ENCODE measurements at places on chromosomes 5 and 9. TPM values are rescaled to one million over a fixed set of nuclear protein-coding genes. Genes with fewer than 3 reads are reported as not detected.

GRCh38 chr5:32916648-32917047 is 205.5 kb downstream of the NPR3 start:
- no peak for DNase-seq

Gene AIF1L
- total RNA-seq = 0.92 TPM

DNA sequence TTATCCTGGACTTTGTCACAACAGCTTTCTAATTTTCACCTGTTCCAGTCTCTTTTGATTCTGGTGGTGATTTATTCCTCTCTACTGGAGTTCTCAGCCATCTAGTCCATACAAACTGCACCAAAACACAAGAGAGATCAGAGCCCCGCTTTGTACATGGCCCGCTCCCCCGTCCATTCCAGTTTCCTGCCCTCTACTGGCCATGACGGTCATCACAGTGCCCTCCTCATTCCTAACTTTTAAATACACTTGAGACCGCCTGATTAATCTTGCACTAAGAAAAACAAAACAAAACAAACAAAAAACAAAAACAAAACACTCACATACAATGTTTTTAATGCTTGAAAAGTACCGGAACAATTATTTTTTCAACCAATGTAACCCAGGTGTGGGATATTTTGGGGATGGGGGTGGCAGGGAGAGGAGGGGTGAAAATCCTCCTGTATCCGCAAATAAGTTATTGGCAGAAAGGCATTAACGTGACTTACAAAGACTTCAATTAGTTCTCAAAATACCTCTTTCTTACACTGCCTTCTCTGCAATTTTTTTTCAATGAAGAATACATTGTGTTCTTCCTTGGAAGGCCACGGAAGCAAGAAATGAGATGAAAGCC is 84.8 kb upstream of the PAM start:
- DNase-seq = peak; percentile 2

- DNase-seq = no peak
Observed at GRCh38 chr5:127590156-127590722, 58.6 kb upstream of the CTXN3 start.

Gene PCDHGC4
- total RNA-seq = not detected

DNA sequence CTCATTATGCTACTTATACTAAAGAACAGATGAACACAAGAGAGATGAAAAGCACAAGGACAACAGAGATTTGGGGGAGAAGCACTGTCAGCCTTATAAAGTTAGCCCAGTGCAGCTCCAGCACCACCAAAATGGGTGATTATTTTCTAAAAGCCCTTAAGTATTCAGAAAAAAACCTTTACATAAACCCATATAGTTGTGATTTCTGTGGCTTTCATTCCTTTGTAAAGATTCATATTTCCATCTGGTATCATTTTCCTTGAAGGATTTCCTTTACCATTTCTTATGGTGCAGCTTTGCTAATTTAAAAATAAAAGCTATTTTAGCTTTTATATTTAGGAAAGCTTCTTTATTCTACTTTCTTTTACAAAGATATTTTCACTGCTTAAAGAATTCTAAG is 311.0 kb downstream of the TMEM167A start:
- no peak for DNase-seq

- DNase-seq = no peak
Observed at GRCh38 chr5:400282-401145, 42.5 kb upstream of the EXOC3 start.

GRCh38 chr9:124776954-124777648 is at the start of gene OLFML2A:
Gene OLFML2A, plus strand, starts transcription at chr9:124777133. Its CDS starts 138 bp downstream, at chr9:124777271.
- DNase-seq = peak; percentile 41

Gene RALGPS1
- 0.56 TPM for total RNA-seq

- DNase-seq = no peak
Observed at GRCh38 chr9:68552700-68553476, 12.2 kb upstream of the TMEM252 start.

Gene WWC1
- 1.5 TPM for total RNA-seq

DNA sequence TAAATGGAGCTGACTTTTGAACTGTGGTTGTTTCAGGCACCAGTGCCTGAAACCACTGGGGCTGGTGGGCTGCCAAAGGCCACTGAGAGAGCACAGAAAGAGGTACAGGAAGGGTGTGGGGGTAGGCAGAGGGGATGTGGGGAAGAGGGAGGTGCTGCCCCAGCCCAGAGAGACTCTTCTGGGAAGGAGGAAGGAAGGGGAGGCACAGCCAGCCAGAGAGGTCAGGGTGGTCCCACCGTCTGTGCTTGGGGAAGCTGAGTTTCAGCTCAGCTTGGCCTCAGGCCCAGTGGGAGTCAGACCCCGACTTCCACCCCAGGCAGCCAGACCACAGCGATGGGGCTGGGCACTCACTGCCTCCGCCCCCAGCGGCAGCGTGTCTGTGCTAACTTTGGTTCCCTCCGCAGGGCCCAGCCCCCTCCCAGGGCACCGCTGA is 8.6 kb upstream of the PHYKPL start:
- peak; percentile 35 for DNase-seq

Gene GPX8
- not detected for total RNA-seq

GRCh38 chr5:67063791-67064190 is 132.8 kb downstream of the CD180 start:
- no peak for DNase-seq
